CD4-positive, alpha-beta T cell treated with Interleukin-4 for 4 hours (primary cell): ENCODE measurements at places on chromosomes 5 and 9.
A peak's percentile ranks its signal among the peaks of the same experiment; 100 is the strongest.

DNA sequence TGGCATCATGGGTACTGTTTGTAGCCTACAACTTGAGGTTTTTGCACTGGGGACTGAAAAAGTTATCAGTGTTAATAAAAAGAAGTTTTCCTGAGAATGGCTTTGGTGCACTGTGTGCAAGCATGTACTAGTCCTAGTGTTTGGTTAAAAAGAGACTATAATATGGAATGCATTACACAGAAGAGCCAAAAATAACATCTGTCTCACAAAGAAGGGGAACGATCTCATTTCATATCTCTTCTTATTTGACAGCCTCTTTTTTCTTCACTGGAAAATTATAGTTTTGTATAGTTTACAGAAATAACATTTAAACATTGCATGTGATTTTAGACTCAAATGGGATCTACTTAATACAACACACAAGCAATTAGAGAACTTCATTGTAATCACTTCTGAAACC is 127.0 kb upstream of the GDNF start:
- no peak for DNase-seq

DNA sequence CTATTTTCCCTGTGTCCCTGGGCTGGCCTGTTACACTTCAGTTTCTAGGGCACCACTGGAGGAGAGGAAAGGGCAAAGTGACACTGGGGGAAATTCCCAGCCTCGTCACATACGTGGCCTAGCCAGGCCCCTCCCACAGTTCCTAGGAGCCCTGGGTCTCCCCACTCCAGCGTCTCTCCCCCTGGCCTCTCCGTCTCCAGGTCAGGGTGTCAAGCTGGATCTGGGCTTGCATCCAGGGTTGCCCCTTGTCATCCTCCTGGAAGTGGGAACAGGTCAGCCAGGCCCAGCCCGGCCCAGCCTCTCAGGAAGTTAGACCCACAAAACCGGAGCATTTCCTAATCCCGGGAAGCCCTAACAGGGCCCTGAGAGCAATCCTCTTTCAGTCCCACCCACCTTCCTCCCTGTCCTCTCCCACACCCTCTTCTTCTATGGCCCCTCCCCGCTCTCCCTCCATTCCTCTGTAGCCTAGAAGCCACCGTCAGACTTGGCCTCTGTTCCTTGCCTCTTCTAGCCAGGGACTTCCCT is 4.7 kb upstream of the TNIP1 start:
- peak; percentile 63 for DNase-seq

- no peak for DNase-seq
These were observed 998.9 kb upstream of the CDH6 start for GRCh38 chr5:30194595-30194994.

DNA sequence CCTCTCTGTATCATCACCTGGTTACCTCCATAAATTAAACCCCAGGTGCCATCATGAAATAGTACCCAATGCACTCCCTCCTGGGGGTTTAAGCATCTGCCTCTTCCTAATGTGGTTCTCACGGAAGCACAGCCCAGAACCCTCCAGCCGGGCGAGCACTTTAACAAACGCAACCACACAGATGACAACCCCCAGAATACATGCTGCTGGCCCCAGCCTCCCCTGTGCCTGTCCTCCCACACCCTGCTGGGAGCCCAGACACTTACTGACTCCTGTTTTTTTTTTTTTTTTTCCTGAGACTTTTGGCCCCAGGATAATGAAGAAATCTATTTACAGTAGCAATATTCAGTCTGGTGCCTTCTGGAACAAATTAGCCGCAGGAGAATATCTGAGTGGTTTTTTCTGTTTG is 50.0 kb upstream of the COL5A1 start:
- DNase-seq, result no peak

- no peak for DNase-seq
These were observed 13.8 kb downstream of the DEPDC1B start for GRCh38 chr5:60686157-60686556.

- DNase-seq, result no peak
These were observed 1.8 kb downstream of the PRR7 start for GRCh38 chr5:177448244-177448950.

- DNase-seq, result no peak
These were observed 66.1 kb upstream of the TYRP1 start for GRCh38 chr9:12627096-12627495.

- DNase-seq, result no peak
These were observed 412.8 kb downstream of the SPOCK1 start for GRCh38 chr5:137086342-137086741.
